ENCODE measurements at places on chromosomes 2 and 18.

DNA sequence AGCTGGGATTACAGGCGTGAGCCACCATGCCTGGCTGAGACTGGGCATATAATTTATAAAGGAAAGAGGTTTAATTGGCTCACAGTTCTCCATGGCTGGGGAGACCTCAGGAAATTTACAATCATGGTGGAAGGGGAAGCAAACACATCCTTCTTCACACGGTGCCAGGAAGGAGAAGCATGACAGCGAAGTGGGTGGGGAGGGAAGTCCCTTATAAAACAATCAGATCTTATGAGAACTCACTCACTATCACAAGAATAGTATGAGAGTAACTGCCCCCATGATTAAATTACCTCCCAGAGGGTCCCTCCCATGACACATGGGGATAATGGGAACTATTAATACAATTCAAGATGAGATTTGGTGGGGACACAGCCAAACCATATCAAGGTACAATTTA lies 7.8 kb upstream of the LCLAT1 start:
- DNase-seq = no peak

GRCh38 chr18:9663377-9663776 lies 44.7 kb upstream of the RAB31 start:
- DNase-seq = no peak

DNA sequence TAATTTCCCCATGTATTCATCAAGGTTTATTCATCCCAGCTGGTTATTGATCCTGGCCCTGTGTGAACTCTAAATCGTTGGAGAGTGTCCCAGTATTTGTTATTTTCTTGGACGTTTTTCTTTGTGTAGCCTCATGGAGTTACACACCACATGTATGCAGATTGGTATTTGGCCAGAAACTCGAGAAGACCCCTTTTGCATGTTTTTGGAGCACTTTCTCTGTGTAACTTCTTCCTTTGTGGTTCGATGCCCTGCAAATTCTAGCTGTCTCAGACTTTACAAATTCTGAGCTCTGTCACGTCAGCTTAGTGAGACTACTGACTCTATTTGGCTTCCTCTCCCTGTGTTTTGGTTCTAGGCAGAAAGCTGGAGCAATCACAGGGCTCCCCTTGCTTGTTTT lies 198.7 kb downstream of the MCFD2 start:
- DNase-seq = no peak

DNA sequence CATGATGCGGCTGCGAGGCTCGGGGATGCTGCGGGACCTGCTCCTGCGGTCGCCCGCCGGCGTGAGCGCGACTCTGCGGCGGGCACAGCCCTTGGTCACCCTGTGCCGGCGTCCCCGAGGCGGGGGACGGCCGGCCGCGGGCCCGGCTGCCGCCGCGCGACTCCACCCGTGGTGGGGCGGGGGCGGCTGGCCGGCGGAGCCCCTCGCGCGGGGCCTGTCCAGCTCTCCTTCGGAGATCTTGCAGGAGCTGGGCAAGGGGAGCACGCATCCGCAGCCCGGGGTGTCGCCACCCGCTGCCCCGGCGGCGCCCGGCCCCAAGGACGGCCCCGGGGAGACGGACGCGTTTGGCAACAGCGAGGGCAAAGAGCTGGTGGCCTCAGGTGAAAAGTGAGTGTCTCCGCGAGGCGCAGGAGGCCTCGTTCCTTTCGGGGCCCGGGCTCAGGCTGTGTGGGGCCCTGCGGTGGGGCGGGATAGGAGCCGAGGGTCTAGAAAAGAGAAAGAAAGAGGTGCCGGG lies 520 bp downstream of the GLS start:
- no peak for DNase-seq

DNA sequence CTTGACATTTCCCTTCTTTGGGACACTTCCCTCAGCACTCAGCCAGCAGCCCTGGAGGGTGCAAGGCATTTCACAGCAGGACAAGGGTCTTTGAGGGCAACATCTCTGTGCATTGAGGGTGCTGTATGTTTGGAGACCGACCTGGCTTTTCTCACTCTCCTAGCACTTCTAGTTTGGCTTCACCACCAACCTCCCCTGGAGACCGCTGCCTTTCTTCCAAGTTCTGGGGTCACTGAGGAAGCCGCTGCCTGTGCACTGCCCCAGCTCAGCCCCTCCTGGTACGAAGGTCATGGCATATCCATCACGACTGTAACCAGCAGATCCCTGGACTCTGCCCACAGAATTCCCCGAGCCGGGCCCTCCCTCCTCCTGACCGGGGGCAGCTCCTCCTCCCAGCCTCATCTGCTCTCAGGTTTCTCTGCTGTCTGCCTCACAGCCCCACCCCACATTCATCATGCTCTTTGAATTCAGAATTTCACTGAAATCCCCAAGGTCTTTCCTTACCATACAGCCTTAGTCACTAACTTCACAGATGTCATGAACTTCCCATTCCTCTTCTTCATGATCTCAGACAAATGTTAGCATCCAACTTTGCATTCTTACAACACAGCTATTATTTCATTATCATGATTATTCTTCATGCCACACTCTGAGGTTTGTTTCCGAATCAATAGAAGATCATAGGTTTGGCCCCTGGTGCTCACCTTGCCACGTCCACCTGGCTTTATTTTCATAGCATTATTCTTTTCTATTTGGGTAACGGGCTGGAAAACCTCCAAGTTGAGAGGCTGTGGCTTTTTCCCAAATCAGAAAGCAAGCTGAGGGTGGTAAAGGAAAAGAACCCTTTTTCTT lies 113.0 kb upstream of the COPS8 start:
- peak; percentile 56 for DNase-seq

- DNase-seq = no peak
Measured at GRCh38 chr18:79794846-79795245, 2.9 kb upstream of the KCNG2 start.

GRCh38 chr2:133599211-133599803 lies 31.0 kb upstream of the NCKAP5 start:
- no peak for DNase-seq

- no peak for DNase-seq
Measured at GRCh38 chr2:39606585-39606984, 59.1 kb upstream of the TMEM178A start.

GRCh38 chr18:68679528-68679927 lies 35.4 kb downstream of the TMX3 start:
- DNase-seq = no peak

DNA sequence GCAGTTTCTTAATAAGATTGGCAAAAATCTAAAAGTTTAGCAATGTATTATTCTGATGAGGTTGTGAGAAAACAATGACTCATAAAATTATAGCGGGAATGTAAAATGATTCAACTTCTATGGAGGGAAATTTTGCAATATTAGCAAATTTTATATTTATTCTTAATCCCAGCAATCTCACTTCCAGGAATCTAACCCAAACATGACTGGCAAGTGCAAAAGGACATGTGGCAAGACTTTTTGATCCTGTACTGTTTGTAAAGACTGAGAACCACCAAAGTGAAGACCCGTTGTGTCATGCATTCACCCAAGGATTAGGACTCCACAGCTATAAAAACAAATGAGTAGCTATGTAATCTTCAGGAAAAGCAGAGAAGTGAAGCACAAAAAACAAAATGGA lies 234.8 kb upstream of the KYNU start:
- DNase-seq = no peak

- DNase-seq = peak; percentile 78
Measured at GRCh38 chr2:11829947-11830707, 83.7 kb downstream of the LPIN1 start.

DNA sequence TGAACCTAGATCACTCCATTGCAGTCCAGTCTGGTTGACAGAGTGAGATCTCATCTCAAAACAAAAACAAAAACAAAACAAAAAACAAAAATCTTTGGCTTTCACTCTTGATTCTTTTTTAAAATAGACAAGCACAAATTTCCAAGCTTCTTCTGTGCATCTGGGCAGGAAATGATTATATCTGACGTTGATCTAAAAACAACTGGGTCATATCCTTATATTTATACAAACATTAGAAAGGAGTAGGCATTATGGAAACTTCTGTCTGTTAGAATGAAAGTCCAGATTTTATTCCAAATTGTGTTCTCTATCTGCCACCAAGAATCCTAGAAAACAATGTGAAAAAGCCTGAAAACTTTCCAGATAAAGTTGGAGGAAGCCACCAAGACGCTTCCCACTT lies 26.2 kb upstream of the PMAIP1 start:
- no peak for DNase-seq

DNA sequence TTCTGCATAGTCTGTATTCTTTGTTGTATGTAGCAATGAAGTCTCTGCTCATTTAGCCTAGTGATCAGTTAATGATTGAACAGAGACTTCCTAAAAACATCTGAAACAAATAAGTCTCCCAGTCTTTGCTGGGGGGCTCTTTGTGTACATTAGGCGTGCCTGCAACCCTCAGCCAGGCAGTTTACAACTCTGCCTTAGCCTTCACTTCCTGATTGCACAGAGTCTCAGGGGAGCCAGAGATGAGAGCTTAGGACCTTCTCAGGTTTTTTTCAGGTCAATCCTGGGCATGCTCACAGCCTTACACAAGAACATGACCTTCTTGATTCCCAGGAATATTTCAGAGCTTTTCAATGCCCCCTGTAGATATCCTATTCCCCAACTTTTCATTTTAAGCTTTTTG lies 44.0 kb upstream of the BIN1 start:
- no peak for DNase-seq

GRCh38 chr2:47089083-47089464 lies 66.0 kb downstream of the STPG4 start:
- no peak for DNase-seq

DNA sequence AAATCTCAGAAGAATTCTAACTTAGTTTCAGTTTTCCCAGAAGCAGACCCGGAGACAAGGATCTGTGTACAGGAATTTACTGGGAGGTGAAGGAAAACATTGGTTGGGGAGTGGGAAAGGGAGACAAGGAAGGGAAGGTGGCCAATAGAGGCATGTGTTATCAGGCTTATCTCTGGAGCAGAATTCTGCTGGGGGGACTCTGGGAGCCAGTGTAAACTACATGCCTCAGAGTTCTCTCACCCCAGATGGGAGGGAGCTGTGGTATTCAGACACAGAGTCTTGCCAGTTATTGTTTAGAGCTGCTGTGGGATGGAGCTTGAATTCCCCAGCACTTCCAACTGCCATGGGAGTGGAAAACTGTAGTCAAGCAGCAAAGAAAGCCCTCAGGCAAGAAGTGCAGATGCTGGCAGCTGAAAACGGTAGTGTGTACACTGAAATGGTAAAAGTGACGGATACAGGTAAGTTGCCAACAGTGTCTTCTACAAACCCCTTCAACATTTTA lies 19.0 kb downstream of the DNPEP start:
- DNase-seq = no peak

GRCh38 chr2:218798767-218799504 lies 17.0 kb downstream of the CYP27A1 start:
- no peak for DNase-seq

GRCh38 chr2:159131914-159132281 lies 154.6 kb downstream of the WDSUB1 start:
- no peak for DNase-seq

DNA sequence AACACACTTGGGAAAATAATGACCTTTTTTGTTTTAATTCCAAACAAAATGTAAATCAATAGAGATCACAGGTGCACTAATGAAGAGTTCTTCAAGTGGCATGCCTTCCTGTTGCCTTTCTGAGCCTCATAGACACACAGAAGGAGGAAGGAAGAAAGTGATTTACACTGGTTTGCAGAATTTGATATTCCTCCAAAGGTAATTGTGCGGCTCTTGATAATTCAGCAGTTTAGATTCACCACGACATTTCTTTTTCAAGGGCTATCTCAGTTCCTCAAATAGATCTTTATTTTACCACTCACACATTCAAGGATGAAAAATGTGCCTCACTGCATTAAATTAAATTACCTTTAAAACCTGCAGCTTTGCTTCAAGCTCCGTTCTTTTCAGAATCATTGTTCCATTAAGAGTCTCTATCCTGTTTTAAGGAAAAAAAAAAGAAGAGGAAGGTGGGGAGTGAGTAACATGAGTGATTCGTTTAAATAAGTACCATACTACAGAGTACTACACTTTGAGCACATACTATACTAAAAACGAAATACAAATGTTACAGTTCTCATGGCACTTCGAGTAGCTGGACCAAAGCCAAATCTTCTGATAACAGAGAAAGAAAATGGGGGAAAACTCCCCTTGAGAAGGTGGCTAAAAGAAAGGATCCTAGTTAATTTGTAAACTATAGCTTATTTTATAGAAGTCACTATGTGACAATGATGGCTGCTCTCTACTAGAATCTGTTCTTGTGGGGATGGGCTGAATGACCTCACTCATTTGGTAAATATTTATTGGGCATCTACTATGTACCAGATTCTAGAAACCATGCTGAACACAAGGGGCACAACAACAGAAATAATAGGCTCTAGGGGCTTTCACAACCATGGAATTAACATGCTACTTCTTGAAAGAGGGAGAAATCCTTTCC lies 16.6 kb downstream of the CYTIP start:
- DNase-seq = no peak

DNA sequence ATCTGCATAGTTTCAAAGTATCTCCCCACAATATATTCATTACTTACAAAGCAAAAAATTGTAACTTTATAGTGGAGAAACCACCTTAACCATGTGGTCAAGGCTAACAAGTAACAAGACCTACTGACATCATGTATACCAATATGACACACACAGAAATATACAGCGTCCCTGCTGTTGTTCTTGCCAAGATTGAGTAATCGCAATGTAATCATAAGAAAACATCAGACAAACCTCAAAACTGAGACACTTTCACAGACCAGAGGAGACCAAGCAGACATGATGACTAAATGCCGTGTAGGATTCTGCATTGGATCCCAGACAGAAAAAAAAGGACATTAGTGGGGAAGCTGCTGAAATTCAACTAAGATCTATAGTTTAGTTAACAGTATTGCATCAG lies 123.0 kb downstream of the ACAA2 start:
- no peak for DNase-seq

DNA sequence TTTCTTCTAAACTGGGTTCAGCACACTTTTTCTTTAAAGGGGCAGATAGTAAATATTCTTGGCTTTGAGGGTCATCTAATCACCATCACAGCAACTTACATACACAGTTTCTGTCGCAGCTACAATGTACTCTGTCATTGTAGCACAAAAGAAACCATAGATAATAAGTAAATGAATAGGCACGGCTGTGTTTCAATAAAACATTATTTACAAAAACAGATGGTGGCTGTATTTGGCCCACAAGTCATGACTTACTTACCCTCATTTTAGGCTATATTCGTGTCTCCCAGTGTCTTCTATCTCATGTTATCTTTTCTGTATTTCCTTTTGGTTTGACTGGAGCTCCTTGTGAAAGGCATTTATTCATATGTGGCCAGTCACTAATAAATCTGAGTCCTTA lies 168.3 kb downstream of the MAP2 start:
- DNase-seq = no peak

DNA sequence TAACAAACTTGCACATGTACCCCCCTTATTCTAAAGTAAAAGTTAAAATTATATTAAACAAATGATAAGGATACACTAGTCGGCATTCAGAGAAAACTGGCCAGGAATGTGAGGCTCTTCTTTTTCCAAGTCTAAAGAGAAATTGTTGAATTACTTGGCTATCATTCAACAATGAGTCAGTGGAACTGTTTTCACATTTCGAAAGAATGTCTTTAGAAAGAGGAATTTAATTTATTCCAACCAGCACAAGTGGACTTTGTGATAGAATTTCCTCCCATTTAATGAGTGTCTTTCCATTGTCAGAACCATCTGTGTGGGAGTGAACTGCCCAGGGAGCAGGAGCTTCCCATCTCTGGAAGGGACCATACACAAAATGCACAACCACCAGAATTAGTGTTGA lies 792.2 kb downstream of the EPHA4 start:
- no peak for DNase-seq

- DNase-seq = no peak
Measured at GRCh38 chr18:13465124-13465446, 246.5 kb downstream of the LDLRAD4 start.

- DNase-seq = no peak
Measured at GRCh38 chr2:38748943-38749804, 2.0 kb downstream of the SRSF7 start.

GRCh38 chr2:144510294-144510991 lies 9.5 kb downstream of the ZEB2 start:
- no peak for DNase-seq
